Trophoblast cell (in vitro differentiated cells and primary cell): ENCODE measurements at places on chromosomes 6 and 20.

DNA sequence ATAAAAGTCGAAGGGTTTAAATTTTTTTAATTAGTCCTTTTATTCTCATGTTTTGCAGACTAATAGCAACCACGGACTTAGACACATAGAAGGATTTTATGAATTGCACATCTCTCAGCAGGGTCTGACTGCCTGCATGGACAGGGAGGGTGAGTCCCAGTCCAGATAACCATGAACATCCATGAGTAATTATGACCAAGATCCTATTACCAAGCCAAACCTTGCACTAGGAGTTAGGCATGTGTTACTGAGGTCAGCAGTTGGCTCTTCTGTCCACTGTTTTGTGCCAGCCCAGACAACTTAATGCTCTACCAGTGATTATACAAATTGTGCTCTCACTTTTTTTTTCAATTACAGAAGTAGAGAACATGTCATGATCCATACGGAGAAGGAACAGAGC, 211.2 kb downstream of the MAFB start:
- DNase-seq = no peak
- no peaks in the 10 kb centered on the region for H3K36me3 ChIP-seq
- no peaks in the 10 kb centered on the region for H3K27me3 ChIP-seq
- H3K4me3 ChIP-seq = no peak overlapping the region
- no peaks in the 10 kb centered on the region for H3K4me1 ChIP-seq

DNA sequence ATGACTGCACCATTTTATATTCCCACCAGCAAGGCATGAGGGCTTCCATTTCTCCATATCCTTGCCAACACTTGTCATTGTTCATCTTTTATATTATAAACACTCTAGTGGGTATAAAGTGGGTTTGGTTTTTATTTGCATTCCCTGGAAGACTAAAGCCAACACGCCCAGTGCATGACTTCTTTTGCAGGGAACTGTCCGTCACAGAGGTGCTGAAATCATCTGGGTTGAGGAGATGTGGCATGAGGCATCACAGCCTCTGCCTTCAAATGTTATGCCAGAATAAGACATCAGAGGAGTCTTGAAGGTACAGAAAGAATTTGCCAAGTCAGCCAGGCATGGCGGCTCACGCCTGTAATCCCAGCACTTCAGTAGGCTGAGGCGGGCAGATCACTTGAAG, 29.9 kb upstream of the FAM210B start:
- H3K27me3 ChIP-seq = no peaks in the 10 kb centered on the region
- H3K4me3 ChIP-seq = no peak overlapping the region
- H3K36me3 ChIP-seq = no peaks in the 10 kb centered on the region
- no peak overlapping the region for H3K27ac ChIP-seq

- peaks cover 3% of the 10 kb centered on the region for H3K4me1 ChIP-seq
- H3K4me3 ChIP-seq = no peak overlapping the region
- H3K27me3 ChIP-seq = no peaks in the 10 kb centered on the region
- H3K27ac ChIP-seq = no peak overlapping the region
- H3K36me3 ChIP-seq = no peaks in the 10 kb centered on the region
These were observed 71.4 kb downstream of the AFG1L start for GRCh38 chr6:108366236-108366635.

DNA sequence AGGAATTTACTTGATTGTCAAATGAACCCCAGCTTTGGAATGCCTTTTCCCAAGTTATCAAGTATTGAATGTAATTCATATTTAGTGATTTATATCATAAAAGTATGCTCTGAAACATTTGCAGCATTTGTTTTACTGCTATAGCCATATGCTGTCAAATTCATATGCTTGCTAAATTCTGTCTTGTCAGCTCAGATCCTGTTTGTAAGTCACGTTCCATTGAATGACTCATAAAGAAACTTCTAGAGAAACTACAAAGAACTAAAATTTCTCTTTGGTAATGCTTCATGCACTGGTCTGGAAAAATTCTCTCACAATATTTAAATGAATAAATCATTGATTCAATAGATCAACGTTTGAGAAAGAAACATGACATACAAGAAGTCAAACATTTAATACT, 445.9 kb downstream of the PHF3 start:
- no peaks in the 10 kb centered on the region for H3K36me3 ChIP-seq
- H3K27ac ChIP-seq = no peak overlapping the region
- H3K4me1 ChIP-seq = no peaks in the 10 kb centered on the region
- no peak for DNase-seq

DNA sequence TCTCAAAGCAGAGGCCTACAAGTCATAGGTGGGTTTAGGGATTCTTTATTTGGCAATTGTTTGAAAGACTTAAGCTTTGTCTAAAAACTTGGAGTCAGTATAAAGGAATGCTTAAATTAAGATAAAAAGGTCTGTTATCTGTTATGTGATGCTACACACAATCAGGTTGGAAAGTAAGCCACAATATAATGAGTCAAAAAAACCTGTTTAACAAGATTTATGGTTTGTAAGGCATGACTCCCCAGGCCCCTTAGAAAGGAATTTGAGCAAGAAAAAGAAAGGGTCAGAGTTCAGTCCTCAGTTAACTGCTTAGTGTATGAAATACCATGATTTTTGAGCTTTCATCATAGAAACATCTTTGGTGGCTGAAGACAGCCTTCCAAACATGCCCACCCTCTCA, 66.8 kb upstream of the HMGN3 start:
- peaks cover 9% of the 10 kb centered on the region for H3K4me1 ChIP-seq
- H3K36me3 ChIP-seq = no peaks in the 10 kb centered on the region
- no peak overlapping the region for H3K4me3 ChIP-seq
